ENCODE measurements at places on chromosomes 6 and 20.

DNA sequence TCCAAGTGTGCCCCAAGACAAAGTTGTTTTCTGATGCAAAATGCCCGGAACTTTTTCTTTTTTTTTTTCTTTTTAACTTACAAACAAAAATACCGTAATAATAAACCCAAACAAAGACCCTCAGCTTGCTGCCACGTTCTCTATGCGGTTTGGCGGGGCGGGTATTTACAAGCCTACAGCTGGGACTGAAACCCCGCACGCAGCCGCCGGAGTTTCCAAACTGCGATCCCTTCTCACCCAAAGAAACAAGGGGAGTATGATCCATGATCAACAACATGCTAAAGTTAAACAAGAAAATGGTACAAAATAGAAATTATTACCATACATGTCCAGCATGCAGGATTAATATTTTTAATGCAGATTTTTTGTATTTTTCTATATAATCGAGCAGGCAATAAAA, 2.1 kb downstream of the MAFB start:
- H3K27ac ChIP-seq = peak overlapping the region; percentile 98
- peaks cover 20% of the 10 kb centered on the region for H3K4me1 ChIP-seq
- H3K36me3 ChIP-seq = no peaks in the 10 kb centered on the region
- H3K4me3 ChIP-seq = peak overlapping the region; percentile 85

- no peaks in the 10 kb centered on the region for H3K36me3 ChIP-seq
- no peaks in the 10 kb centered on the region for H3K27me3 ChIP-seq
- H3K27ac ChIP-seq = no peak overlapping the region
- peaks cover 10% of the 10 kb centered on the region for H3K4me1 ChIP-seq
- no peak overlapping the region for H3K4me3 ChIP-seq
- DNase-seq = no peak
These were observed 66.2 kb upstream of the PHACTR2 start for GRCh38 chr6:143611580-143611979.

DNA sequence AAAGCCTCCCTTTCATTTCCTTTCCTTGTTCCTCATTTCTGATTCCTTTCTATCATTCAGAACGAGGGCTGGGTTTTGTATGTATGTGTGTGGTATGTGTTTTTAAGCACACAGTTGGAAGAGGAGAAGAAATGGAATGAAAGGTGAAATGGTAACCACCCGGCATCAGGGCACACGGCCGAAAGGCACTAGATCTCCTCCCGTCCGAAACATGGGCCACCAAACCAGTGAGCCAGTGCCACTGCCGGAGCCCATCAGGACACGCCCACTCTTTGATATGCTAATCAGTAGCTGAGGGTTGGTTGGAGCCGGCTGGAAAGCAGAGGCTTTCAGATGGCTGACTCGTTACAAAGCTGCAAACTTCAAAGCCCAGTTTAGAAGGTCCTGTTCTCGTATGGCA, 228.6 kb upstream of the JARID2 start:
- peaks cover 9% of the 10 kb centered on the region for H3K4me1 ChIP-seq
- H3K4me3 ChIP-seq = peak overlapping the region; percentile 27
- DNase-seq = peak; percentile 57
- no peak overlapping the region for H3K27ac ChIP-seq

DNA sequence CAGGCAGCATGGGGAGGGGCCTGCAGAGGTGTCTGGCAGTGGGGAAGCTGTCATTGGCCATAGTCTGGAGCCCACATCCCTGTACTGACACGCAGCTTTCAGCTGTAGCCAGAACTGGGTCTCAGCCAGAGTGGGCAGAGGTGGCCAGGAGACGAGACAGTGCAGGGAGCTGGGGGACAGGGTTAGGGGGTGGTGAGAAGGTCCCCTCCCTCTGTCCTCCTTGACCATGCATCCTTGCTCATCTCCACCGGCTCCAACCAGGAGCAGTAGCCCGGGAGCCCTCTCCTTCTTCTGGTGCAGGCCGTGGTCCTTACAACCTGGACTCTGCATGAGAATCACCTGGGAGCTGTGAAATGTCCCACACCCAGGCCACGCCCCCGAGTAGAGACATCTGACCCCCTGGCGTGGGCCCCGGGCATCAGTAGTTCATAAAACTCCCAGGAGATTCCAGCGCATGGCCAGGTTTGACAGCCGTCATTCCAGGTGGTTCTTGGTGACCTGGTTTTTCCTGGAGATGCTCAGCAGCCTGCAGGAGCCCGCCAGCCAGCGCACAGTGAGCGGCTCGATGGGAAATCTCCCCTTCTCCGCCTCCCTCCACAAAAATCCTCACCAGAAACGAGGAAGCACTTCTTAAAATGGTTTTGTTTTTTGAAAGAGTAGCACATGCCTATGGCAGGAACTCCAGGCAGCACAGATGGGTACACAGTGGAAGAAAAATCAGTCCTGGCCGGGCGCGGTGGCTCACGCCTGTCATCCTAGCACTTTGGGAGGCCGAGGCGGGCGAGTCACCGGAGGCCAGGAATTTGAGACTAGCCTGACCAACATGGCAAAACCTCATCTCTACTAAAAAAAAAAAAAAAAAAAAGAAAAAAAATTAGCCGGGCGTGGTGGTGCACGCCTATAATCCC, 56.2 kb downstream of the ADNP start:
- H3K4me3 ChIP-seq = no peak overlapping the region
- no peaks in the 10 kb centered on the region for H3K27me3 ChIP-seq
- no peaks in the 10 kb centered on the region for H3K36me3 ChIP-seq

GRCh38 chr6:76852776-76853175, 610.5 kb downstream of the HTR1B start:
- no peak for DNase-seq
- no peak overlapping the region for H3K4me3 ChIP-seq
- H3K27ac ChIP-seq = no peak overlapping the region
- no peaks in the 10 kb centered on the region for H3K27me3 ChIP-seq
- no peaks in the 10 kb centered on the region for H3K36me3 ChIP-seq
- H3K4me1 ChIP-seq = no peaks in the 10 kb centered on the region
